Activated CD8-positive, alpha-beta T cell treated with anti-CD3 and anti-CD28 coated beads, Interleukin-2, amount 10 ng/mL, durations not matched to agents 7 days and 5 days (primary cell): ENCODE measurements at places on chromosomes 3 and 15. TPM values are rescaled to one million over a fixed set of nuclear protein-coding genes. Genes with fewer than 3 reads are reported as not detected.

DNA sequence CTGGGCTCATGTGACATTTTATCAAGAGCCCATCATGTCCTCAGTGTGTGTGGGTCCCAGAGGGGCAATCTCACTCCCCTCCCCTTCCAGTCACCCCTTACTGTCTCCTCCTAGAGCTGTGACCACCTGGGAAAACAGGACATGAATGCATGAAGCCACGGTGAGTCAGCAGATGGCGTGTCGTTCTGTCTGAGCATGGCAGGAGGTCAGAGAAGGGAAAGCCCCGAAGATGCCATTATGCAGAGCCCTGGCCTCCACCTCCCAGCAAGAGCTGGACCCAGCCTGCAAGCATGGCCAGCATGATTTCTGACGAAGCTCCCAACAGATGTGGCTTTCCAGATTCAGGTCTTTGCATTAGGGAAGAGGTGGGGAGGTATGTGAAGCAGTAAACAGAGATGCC lies 118.5 kb downstream of the TLE3 start:
- peaks cover 19% of the 10 kb centered on the region for H3K27me3 ChIP-seq
- no peaks in the 10 kb centered on the region for H3K36me3 ChIP-seq
- H3K27ac ChIP-seq, result no peak overlapping the region
- H3K4me1 ChIP-seq, result no peaks in the 10 kb centered on the region
- DNase-seq, result no peak

DNA sequence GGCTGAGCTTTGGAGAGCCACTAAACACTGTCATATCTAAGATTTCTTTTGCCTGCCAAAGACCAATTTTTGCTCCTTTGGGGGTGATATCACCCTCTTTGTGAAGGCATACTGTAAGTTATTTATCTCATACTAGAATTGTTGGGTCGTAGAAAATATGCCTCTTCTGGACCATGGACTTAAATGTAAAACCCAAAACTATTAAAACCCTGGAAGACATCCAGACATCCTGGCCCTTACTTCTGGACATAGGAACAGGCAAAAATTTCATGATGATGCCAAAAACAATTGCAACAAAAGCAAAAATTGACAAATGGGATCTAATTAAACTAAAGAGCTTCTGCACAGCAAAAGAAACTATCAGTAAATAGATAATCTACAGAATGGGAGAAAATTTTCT lies 172.2 kb downstream of the ATG7 start:
- no peak overlapping the region for H3K27ac ChIP-seq
- H3K4me3 ChIP-seq, result no peak overlapping the region
- no peaks in the 10 kb centered on the region for H3K4me1 ChIP-seq
- H3K27me3 ChIP-seq, result no peaks in the 10 kb centered on the region

The NEK10 gene
- 0.81 TPM for total RNA-seq

The SOX2 gene
- total RNA-seq, result not detected

GRCh38 chr3:134345202-134345601 lies 29.0 kb downstream of the AMOTL2 start:
- H3K4me3 ChIP-seq, result no peak overlapping the region
- no peak overlapping the region for H3K27ac ChIP-seq
- no peak for DNase-seq
- no peaks in the 10 kb centered on the region for H3K36me3 ChIP-seq

The ZBBX gene
- total RNA-seq, result not detected

DNA sequence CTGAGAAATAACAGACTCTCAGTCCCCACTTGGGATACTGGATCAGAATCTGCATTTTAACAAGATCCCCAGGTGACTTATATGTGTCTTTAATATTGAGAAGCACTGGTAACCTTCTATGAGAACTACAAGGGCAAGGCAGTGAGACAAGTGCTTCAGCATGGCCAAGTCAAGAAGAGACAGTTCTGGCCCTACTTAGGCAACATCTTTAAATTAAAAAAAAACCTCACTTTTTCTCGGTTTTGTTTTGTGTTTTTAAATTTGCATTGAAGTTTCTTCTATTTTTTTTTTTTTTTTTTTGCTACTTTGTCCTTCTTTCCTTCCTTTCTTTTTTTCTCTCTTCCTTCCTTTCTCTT lies 42.5 kb upstream of the SPTSSB start:
- peaks cover 4% of the 10 kb centered on the region for H3K4me1 ChIP-seq
- no peak overlapping the region for H3K4me3 ChIP-seq
- H3K27ac ChIP-seq, result no peak overlapping the region
- DNase-seq, result no peak

GRCh38 chr15:89057506-89058133 lies 30.6 kb upstream of the ABHD2 start:
- H3K4me3 ChIP-seq, result no peak overlapping the region
- no peaks in the 10 kb centered on the region for H3K36me3 ChIP-seq
- no peak overlapping the region for H3K27ac ChIP-seq
- peak; percentile 82 for DNase-seq
- H3K27me3 ChIP-seq, result peaks cover 4% of the 10 kb centered on the region
- H3K4me1 ChIP-seq, result peaks cover 4% of the 10 kb centered on the region

- H3K27ac ChIP-seq, result no peak overlapping the region
- H3K4me1 ChIP-seq, result no peaks in the 10 kb centered on the region
- H3K36me3 ChIP-seq, result no peaks in the 10 kb centered on the region
- H3K4me3 ChIP-seq, result no peak overlapping the region
Observed at GRCh38 chr3:145754605-145755289, 406.2 kb downstream of the PLOD2 start.

The LTF gene
- not detected for total RNA-seq

GRCh38 chr3:112319516-112320276 lies 13.3 kb upstream of the CD200 start:
- no peaks in the 10 kb centered on the region for H3K4me1 ChIP-seq
- no peak for DNase-seq
- H3K27ac ChIP-seq, result no peak overlapping the region
- no peaks in the 10 kb centered on the region for H3K36me3 ChIP-seq
